ENCODE measurements at places on chromosomes 3 and 15. TPM values are rescaled to one million over a fixed set of nuclear protein-coding genes. Genes with fewer than 3 reads are reported as not detected.

The PRR23A gene
- not detected for total RNA-seq

The PRTG gene
- 10.5 TPM for total RNA-seq

The FSIP1 gene
- 0.70 TPM for total RNA-seq

The ETV5 gene
- 24.1 TPM for total RNA-seq

The POTEB gene
- total RNA-seq, result not detected

The LSAMP gene
- total RNA-seq, result 0.24 TPM

The EPB42 gene
- not detected for total RNA-seq

The CPN2 gene
- total RNA-seq, result not detected

The EDEM1 gene
- 18.9 TPM for total RNA-seq

The PXK gene
- 4.8 TPM for total RNA-seq

The ECE2 gene
- total RNA-seq, result not detected

The CD80 gene
- total RNA-seq, result not detected

The SI gene
- not detected for total RNA-seq

The TAGLN3 gene
- total RNA-seq, result not detected

The TMEM42 gene
- total RNA-seq, result 12.5 TPM

The TRAT1 gene
- not detected for total RNA-seq

The IQCH gene
- 1.8 TPM for total RNA-seq

The C3orf85 gene
- not detected for total RNA-seq

The PCOLCE2 gene
- 30.3 TPM for total RNA-seq

The TRIM42 gene
- total RNA-seq, result not detected

The HCLS1 gene
- total RNA-seq, result 0.06 TPM

The LIPC gene
- 0.09 TPM for total RNA-seq

The AEN gene
- 73.3 TPM for total RNA-seq

The PBRM1 gene
- total RNA-seq, result 15.6 TPM

The NME9 gene
- total RNA-seq, result not detected

The DAZL gene
- total RNA-seq, result not detected

The SKOR1 gene
- 0.05 TPM for total RNA-seq

The COL8A1 gene
- total RNA-seq, result not detected

The SLC22A13 gene
- total RNA-seq, result not detected

The NCEH1 gene
- total RNA-seq, result 29.6 TPM

The LRTM1 gene
- not detected for total RNA-seq

The FETUB gene
- 0.10 TPM for total RNA-seq

The SLC38A3 gene
- total RNA-seq, result not detected

The ADGRG7 gene
- total RNA-seq, result not detected

The CFAP92 gene
- total RNA-seq, result not detected

The GOLGA8R gene
- total RNA-seq, result 0.26 TPM

The OR5K2 gene
- total RNA-seq, result not detected

The ANO10 gene
- 20.0 TPM for total RNA-seq

All from A549 treated with Mapracorat at 1 μM for 4 hours (cell line).